ENCODE measurements at places on chromosomes 12 and 14.

GRCh38 chr14:29097476-29097875 lies 330.9 kb downstream of the FOXG1 start:
- DNase-seq, result no peak

DNA sequence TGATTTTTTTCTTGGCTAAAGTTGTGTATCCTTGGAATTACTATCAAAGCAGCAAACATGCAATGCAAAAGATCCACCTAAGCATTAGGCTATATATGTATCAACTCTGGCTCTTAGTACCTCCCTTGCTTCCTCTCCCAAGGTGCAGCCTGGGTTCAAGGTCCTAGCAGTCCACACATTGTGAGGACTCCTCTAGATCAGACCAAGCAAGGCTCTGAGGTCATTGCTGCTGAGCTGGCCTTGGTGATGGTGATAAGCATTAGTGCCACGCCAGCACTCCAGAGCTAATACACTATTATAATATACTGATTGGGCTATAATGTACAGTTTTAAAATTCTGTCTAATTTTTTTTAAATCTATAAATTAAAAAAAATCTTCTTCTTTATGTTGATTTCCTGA lies 196.9 kb upstream of the BTG1 start:
- no peak for DNase-seq

DNA sequence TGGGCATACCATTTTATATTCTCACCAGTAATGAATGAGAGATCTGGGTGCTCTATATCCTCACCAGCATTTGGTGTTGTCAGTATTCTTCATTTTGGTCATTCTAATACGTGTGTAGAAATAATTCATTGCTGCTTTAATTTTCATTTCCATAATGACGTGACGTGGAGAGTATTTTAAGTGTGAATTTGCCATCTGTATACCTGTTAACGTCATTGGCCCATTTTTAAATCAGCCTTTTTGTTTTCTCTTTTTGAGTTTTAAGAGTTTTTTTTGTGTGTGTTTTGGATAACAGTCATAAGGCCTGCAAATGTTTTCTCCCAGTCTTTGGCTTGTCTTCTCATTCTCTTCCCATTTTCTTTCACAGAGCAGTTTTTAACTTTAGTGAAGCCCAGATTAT lies 74.4 kb upstream of the SYT1 start:
- no peak for DNase-seq

- no peak for DNase-seq
These were observed 1061.0 kb upstream of the TMEM132C start for GRCh38 chr12:127205781-127206555.

DNA sequence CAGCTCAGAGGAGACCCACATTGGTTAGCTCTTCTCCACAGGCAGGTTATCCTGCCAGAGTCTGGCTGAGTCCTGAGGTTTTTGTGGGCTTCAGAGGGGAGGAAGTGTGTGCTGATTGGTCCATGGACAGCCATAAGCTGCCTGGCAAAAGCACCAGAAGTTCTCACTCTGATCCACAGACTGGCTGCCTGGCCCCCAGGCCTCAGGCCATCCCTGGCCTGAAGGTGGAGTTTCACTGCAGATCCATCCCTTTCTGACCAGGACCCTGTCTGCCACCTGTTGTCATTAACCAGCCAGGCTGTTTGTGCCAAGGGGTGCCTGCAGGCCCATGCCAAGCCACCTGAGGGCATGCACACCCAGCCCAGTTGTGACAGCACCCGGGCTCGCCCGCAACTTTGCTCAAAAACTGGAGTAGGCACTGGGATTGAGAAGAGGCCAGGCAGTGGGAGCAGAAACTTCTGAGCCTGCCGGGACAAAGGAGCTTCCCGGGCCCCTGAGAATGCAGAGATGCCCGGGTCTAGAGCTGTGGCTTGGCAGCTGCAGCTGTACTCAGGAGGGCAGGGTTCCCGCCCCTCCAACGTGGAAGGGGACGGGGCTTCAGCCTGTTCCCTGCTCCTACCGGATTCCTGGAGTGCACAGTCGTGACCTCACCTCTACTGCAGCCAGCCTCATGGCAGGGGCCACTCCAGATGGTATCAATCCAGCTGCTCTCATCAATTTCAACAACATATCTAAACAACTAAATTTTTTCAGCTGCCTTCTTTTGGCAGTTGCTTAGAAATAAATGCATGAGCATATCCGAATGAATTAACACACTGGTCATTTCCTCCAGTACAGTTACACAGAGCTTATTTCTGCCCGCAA lies 1277.3 kb downstream of the SLC16A7 start:
- no peak for DNase-seq

GRCh38 chr14:91750634-91751198 lies 18.8 kb upstream of the CATSPERB start:
- no peak for DNase-seq

DNA sequence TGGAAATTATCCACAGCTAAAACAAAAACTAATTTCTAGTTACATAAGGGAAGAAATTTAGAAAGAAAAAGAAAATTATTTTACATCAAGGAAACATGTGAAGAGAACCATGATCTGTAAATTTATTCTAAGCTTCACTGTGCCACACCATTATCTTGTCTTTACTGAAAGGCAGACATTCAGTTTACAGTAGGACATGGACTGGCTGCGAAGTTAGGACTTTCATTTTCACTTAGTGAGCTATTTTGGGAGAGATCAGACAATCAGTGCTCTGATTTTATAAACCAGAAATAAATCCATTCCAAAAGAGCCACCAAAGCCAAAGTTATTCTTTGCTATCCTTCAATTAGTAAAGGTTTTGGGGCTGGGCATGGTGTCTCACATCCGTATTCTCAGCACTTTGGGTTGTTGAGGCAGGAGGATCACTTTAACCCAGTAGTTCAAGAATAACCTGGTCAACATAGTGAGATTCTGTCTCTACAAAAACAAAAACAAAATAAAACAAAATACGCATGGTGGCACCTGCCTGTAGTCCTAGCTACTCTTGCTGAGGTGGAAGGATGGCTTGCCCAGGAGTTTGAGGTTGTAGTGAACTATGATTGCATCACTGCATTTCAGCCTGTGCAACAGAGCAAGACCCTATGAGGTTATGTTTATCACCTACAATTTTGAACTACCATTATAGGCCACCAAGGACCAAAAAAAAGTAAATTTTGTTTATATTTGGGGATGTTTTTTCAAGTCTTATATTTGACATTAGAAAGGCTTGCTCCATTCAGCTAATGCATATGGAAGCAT lies 1084.8 kb upstream of the ATXN7L3B start:
- no peak for DNase-seq

GRCh38 chr12:65362234-65363031 lies 84.0 kb downstream of the MSRB3 start:
- DNase-seq, result no peak

DNA sequence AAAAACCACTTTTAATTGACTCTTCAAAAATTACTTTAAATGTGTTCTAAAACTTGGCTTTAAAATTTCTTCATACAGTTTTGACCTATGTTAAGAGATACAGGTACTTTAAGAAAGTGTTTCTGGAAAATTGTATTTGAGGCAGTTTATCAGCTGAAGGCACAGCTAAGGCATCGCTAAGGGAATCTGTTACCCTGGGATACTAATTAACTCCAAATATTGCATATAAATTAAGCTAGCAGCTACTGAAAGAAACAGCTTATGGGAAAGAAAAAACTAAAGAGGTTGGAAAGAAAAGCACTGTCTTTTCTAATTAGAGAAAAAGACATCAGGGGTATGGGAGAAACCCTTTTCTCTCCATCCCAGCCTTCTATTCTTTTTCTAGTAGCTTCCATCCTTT lies 134.1 kb upstream of the SLC35F4 start:
- DNase-seq, result no peak

DNA sequence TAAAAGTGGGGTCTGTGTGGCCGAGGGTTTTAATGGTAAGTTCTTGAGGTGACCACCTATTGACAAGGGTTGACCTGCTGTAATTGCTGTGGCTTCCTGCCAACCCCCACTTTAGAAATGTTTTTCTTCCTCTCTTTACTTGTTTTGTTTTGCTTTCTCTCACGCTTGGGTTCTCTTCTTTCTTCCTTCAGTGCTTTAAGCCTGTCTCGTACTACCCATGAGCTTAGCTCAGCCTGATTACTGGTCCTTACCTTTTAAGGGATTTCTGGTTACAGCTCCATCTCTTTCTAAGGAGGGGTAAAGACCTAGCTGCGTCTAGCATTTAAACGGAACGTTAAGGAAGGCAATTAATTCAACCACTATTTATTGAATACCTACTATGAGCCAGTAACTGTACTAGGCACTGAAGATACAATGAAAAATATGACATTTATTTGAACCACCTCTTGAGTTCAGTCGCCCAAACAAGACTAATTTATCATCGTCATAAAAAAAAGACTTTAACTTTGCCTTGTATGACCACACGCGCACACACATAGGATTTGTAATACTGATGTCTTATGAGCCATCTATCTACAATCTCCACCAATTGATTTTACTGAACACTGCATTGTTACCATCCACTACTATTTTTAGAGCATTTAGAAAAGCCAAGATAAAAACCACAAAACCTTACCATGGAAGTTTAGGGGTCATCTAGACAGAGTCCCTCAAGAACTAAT lies 888 bp upstream of the PPP1R12A start:
- no peak for DNase-seq

GRCh38 chr14:71705460-71705859 lies 226.8 kb upstream of the RGS6 start:
- no peak for DNase-seq

GRCh38 chr14:58701156-58701555 lies 63.4 kb downstream of the DACT1 start:
- no peak for DNase-seq

GRCh38 chr14:71094722-71095121 lies 187.5 kb downstream of the PCNX1 start:
- no peak for DNase-seq

GRCh38 chr14:82837611-82838140 lies 1304.0 kb upstream of the SEL1L start:
- DNase-seq, result no peak

DNA sequence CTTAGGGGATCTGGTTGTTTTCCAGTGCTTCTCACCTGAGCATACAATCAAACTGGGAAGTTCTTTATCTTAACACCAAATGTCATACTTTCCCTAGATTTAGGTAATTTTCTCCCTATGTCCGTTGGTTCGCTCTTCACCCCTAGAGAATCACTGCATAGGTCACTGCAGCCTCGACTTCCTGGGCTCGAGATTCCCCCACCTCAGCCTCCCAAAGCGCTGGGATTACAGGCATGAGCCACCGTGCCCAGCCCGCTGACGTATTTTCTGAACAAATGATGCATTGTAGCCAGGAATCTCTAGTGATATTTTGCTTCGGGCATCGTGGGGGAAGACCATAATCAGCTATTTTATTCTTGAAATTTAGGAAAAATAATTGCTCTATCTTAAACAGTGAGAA lies 1.1 kb upstream of the RPL41 start:
- DNase-seq, result no peak

- DNase-seq, result no peak
These were observed 29.2 kb downstream of the ALG10 start for GRCh38 chr12:34051486-34051885.

DNA sequence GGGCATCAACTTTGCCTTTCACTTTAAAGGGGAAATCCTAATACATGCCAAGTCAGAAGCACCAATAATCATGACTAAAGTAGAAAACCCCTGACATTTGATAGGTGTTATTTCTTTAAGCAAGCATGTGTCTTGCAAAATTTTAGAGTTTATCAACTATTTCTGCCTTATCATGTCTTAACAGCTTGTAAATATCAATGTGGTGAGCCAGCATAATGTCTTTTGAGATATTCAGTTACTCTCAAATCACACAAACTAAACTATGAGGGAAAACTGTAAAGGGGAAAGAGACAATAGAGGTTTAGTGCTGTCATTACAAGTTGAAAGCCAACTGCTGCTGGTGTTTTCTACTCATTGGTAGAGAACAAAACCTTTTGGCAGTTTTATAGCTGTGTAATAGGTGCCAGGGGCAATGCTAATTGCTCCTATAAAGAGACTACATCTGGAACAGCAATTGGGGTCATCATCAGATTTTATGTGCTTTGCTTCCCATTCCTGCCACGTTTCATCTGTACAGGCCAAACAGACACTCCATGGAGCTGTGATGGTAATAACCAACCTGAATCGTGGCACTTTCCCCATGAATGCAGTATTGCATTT lies 1027.4 kb downstream of the FSCB start:
- DNase-seq, result no peak

- no peak for DNase-seq
These were observed 334.2 kb upstream of the RPL10L start for GRCh38 chr14:46985529-46986380.

GRCh38 chr12:112710414-112710813 lies 81.1 kb upstream of the RPH3A start:
- DNase-seq, result no peak

GRCh38 chr14:25350021-25350420 lies 300.1 kb upstream of the STXBP6 start:
- DNase-seq, result no peak

DNA sequence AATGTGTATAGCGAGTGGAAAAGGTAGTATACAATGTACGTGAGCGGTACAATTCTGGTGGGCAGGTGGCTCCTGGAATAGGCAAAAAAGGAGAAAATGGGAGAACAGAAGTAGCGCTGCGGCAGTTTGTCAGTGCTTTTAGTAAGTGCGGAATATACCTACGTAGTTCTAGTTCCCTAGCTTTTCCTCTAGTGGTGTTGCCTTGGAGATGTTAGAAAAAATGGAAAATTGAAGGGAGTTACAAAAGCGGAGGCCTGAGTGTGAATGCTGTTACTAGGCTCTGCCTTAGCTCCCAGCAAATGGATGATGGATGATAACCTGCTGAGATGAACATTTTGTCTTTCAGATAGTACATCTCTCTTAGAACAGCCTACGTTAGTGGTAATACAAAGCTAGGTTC lies 1.1 kb downstream of the TTC8 start:
- no peak for DNase-seq

DNA sequence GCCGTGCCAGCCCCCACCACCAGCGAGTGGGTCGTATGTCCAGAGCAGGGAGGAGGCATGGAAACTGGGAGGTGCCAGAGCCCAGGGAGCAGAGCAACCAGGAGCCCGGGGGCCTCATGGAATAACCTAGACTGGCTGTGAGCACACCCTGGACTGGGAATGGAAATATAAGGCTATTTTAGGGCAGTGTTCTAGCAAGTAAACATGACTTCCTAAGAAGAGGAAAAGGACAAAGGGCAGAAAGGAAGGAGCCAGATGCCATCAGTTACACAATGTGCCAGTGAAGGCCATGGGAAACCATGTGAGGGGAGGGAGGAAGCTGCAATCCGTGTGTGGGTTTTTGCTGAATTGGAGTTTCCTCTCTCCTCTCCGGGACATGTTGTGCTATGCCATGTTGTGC lies 18.7 kb upstream of the CPM start:
- no peak for DNase-seq

DNA sequence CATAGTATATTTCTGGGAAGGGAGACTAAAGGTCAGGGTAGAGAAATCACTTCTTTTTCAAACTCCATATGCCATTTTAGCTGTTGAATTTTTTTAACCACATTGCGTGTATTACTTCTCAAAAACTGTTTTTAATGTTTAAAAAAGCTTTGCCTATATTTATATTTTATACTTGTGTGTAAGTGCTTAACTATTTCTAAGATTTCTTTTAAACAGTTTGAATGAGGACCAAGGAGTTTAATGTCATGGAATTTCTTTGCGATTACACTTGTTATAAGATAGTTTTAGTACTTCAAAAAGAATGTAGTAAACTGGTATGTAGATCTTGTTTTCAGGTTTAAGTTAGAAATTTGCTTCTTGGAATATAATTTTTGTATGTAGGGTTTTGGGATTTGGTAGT lies 7.2 kb downstream of the SPATA7 start:
- DNase-seq, result no peak

All from stimulated activated CD4-positive, alpha-beta T cell treated with anti-CD3 and anti-CD28 coated beads, Interleukin-1b, Interleukin-23, amount 100 ng/mL, for 4 hours (primary cell).